ENCODE measurements at places on chromosomes 3 and 15. TPM values are rescaled to one million over a fixed set of nuclear protein-coding genes. Genes with fewer than 3 reads are reported as not detected.

SHC4 gene
- total RNA-seq = 1.2 TPM

DNA sequence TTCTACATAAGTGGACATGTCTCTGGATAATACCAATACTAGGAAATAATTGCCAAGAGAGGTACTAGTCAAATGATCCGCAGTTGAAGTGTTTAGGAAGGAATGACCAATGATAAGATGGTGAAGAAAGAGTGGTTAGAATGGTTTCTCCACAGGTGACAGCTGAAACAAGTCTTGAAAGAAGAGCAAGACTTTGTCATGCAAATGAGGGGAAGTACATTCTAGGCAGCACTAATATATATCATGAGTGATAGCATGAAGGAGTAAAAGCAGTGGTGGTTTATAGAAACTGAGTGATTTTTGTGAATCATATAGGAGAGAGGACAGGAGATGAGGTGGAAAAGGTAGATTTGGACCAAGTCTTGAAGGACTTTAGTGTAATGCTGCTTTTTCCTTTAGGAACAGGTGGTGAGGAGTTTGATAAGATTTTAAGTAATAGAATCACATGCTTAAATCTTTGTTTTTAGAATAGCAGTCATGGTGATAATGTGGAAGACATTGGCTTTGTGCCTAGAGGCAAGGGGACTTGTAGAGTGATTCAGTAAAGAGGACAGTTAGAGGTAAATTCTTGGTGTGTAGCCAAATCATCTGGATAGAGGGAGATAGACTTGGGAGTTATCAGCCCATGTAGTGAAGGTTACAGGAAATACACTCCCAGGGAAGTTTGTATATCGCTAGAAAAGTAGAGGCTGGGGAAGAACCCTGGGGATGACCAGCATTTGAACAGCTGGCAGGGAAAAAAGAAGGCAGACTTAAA is 31.9 kb downstream of the SLMAP start:
- no peak overlapping the region for H3K4me3 ChIP-seq
- peaks cover under 1% of the 10 kb centered on the region for H3K36me3 ChIP-seq
- DNase-seq = no peak
- H3K27ac ChIP-seq = no peak overlapping the region

GRCh38 chr15:67937153-67937761 is 97.4 kb upstream of the RNU6-1 start:
- no peak overlapping the region for H3K27ac ChIP-seq
- no peaks in the 10 kb centered on the region for H3K36me3 ChIP-seq
- H3K27me3 ChIP-seq = no peaks in the 10 kb centered on the region
- no peak for DNase-seq
- peaks cover 11% of the 10 kb centered on the region for H3K4me1 ChIP-seq

DNA sequence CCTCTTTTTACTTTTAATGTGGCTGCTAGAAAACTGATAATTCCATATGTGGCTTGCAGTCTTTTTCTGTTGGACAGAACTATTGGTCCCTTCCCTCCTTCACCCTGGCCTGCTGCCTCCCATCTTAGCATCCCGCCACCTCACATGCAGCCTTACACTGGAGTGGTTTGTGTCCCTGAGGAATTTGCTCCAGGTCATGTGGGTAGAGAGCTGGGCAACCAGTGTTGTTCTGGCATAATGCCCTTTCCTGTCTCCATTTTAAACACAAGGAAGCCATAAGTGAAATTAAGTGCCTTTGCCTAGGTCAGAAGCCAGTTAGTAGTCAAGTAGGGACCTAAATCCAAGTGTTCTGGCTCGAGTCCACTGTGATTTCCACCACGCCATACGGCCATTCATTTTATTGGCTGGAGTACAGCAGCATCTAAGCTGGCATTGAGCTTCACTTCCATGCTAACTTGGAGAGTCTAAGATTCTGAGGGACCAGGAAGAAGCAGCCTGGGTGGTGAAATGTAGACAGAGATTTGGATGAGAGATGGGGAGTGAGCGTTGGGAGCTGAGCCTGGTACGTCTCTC is 46.0 kb upstream of the PLXNA1 start:
- H3K27ac ChIP-seq = no peak overlapping the region
- no peaks in the 10 kb centered on the region for H3K4me1 ChIP-seq
- H3K27me3 ChIP-seq = no peaks in the 10 kb centered on the region

GRCh38 chr3:158839966-158840365 is 38.1 kb downstream of the MFSD1 start:
- no peak overlapping the region for H3K27ac ChIP-seq
- H3K4me1 ChIP-seq = no peaks in the 10 kb centered on the region
- no peak overlapping the region for H3K4me3 ChIP-seq
- no peaks in the 10 kb centered on the region for H3K36me3 ChIP-seq

- no peaks in the 10 kb centered on the region for H3K36me3 ChIP-seq
- no peak for DNase-seq
- H3K27ac ChIP-seq = no peak overlapping the region
- H3K4me3 ChIP-seq = no peak overlapping the region
- H3K4me1 ChIP-seq = no peaks in the 10 kb centered on the region
Measured at GRCh38 chr3:81289676-81290075, 471.8 kb downstream of the GBE1 start.

DNA sequence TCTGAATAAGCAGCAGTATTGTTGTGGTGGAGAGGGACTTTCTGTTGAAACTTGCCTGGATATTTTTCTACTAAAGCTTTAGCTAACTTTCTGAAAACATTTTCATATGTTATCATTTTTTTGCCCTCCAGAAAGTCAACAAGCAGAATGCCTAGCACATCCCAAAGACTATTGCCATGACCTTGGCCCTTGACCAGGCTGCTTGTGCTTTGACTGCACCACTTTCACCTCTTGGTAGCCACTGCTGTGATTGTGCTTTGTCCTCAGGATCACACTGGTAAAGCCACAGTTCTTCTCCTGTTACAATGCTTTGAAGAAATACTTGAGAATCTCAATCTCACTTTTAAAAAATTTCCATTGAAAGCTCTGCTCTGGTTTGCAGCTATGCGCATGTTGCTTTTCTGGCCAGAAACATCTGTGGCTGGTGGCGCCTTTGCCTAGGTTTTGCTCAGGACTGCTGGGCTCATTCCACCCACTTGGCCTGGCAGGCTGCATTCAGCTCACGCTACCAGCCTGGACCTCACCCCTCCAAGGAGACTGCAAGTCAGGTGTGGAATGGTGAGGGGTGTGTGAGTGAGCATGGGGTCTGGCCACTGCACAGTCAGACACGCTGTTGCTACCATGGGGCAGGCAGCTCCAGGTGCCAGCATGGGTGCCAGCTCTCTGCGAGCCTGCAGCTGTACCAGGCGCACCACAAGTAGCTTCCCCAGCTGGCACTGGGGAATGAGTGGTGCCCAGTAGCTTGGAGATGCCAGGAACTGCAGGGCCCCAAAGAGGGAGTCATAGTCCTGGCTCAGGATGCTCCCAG is 89.8 kb upstream of the TNFSF10 start:
- H3K36me3 ChIP-seq = peaks cover under 1% of the 10 kb centered on the region
- no peak overlapping the region for H3K4me3 ChIP-seq
- H3K27me3 ChIP-seq = no peaks in the 10 kb centered on the region
